ENCODE measurements at places on chromosomes 3 and 15.

DNA sequence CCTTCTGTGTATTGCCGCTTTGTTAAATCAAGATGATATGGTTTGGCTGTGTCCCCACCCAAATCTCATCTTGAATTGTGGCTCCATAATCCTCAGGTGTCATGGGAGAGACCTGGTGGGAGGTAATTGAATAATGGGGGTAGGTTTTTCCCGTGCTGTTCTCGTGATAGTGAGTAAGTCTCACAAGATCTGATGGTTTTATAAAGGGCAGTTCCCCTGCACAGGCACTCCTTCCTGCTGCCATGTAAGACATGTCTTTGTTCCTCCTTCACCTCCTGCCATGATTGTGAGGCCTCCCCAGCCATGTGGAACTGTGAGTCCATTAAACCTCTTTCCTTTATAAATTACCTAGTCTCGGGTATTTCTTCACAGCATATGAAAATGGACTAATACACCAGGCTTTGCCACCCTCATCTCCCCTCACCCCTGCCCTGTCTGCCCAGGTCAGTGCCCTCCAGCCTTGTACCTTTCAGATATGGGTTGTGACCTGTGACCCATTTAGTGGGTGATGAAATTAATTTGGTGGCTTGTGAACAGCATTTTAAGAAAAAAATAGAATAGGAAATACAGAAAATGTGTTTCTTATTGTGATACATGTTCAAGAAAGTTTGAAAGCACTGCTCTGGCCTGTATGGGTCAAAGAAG lies 56.1 kb upstream of the MCF2L2 start:
- H3K27me3 ChIP-seq, result no peaks in the 10 kb centered on the region
- H3K4me1 ChIP-seq, result peaks cover 13% of the 10 kb centered on the region
- no peaks in the 10 kb centered on the region for H3K36me3 ChIP-seq
- H3K27ac ChIP-seq, result no peak overlapping the region
- no peak overlapping the region for H3K4me3 ChIP-seq

DNA sequence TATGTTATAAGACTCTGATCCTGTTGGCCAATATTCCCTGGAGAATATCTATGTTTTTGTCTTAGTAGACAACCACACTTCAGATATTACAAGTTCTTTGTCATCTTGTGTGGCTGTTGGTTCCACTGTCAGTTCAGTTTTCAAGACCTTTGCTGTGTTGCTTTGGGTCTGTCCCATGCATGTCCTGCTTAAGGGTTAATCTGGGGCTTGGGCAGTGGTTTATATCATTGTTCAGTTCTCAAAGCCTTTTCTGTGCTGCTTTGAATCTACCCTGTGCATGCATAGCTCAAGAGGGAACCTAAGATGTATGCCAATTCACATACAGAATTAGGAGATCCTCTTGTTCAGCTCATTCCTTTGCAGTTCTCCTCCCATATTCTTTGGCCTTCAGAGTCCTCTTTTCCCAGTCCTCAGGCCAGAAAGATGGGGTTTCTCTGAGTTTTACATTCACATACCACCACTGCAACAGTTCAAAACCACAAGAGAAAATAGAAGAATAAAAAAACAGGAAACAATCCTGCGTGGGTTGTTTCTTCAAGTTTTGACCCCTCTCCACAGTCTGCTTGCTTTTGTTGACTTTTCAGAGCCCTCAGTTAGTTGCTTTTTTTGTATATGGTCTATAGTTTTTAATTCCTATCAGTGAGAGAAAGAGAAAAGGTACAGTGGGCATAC lies 21.6 kb downstream of the BUB1B start:
- H3K27ac ChIP-seq, result no peak overlapping the region
- DNase-seq, result no peak
- H3K4me3 ChIP-seq, result no peak overlapping the region
- peaks cover 6% of the 10 kb centered on the region for H3K36me3 ChIP-seq
- no peaks in the 10 kb centered on the region for H3K4me1 ChIP-seq

- no peaks in the 10 kb centered on the region for H3K4me1 ChIP-seq
- H3K4me3 ChIP-seq, result no peak overlapping the region
- no peak overlapping the region for H3K27ac ChIP-seq
- no peak for DNase-seq
- H3K36me3 ChIP-seq, result no peaks in the 10 kb centered on the region
Measured at GRCh38 chr15:33621141-33621540, 310.4 kb downstream of the RYR3 start.

GRCh38 chr3:122233101-122233952 lies 49.9 kb downstream of the CASR start:
- H3K27ac ChIP-seq, result no peak overlapping the region
- no peak overlapping the region for H3K4me3 ChIP-seq
- H3K27me3 ChIP-seq, result no peaks in the 10 kb centered on the region
- DNase-seq, result no peak

DNA sequence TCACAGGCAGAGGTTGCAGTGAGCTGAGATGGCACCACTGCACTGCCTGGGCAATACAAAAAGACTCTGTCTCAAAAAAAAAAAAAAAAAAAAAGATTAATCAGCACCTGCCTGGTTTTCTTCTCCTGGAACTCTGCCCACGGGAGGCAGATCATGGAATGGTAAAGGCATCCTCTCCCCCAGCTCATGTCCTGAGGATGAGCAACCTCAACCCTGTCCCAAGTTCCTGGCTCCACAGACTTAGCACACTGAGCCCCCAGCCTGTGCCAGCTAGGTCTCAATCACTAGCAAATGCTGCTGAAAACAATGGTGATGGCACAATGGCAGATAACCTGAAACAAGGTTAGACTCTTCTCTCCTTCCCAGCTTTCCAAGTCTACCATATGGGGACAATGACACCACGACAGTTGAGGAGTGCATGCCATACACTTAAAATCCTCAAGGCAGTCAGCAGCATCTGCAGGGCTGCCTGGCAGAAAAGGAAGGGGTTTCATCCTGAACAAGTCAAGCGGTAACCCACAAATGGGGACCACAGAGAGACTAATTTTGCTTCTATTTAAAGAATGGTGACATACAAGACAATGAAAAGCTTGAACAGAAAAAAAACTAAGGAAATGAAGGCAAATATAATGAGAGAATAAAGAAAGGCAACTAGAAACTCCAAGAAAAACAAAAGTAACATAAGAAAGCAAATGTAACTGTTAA lies 4.8 kb downstream of the CLN6 start:
- peaks cover 9% of the 10 kb centered on the region for H3K4me1 ChIP-seq
- H3K4me3 ChIP-seq, result no peak overlapping the region
- H3K36me3 ChIP-seq, result no peaks in the 10 kb centered on the region
- H3K27ac ChIP-seq, result no peak overlapping the region

GRCh38 chr15:60135961-60136360 lies 131.8 kb downstream of the FOXB1 start:
- no peak overlapping the region for H3K4me3 ChIP-seq
- no peaks in the 10 kb centered on the region for H3K36me3 ChIP-seq
- H3K4me1 ChIP-seq, result peaks cover 9% of the 10 kb centered on the region

DNA sequence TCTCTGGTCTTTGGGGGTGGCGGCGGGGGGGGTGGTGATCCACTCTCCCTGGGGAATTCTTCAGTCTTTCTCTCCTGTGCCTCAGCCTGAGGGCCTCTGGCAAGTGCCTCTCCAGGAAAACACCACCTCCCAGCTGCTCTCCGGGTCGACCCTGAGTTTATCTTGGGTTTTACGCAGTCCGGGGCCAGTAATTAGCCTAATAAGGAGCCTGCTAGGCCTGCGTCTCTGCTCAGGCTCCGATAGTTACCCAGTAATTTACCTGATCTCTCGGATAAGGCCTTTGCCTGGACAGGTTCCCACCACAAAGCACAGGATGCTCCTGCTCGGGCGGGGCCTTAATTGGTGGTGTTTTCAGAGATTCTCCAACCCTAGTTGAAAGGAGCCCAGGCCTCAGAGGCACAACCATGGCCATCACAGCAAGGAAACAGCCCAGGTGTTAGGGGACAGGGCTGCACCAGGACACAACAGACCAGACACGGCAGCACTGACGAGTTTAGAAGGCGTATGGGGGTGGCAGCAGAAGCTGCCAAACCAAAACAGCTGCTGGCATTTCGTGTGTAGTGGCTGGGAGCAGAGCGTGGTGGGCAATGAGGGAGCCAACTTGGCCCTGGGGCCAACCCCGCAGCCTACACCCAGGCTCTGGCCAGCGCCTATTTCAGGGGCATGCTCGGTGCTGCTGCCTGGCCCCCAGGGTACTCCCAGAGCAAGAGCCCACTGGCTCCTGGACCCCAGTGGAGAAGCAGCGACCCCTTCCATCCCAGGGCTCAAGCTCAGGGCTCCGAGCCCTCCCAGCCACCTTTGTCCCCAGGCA lies 71.4 kb downstream of the KLF13 start:
- no peak overlapping the region for H3K27ac ChIP-seq
- H3K27me3 ChIP-seq, result no peaks in the 10 kb centered on the region
- peaks cover 29% of the 10 kb centered on the region for H3K4me1 ChIP-seq
- no peak overlapping the region for H3K4me3 ChIP-seq
- no peaks in the 10 kb centered on the region for H3K36me3 ChIP-seq
- no peak for DNase-seq

GRCh38 chr15:70093481-70094319 lies 4.0 kb downstream of the TLE3 start:
- peaks cover 11% of the 10 kb centered on the region for H3K36me3 ChIP-seq
- no peak overlapping the region for H3K27ac ChIP-seq
- no peaks in the 10 kb centered on the region for H3K27me3 ChIP-seq
- no peak for DNase-seq

- H3K4me3 ChIP-seq, result no peak overlapping the region
- H3K4me1 ChIP-seq, result peaks cover 13% of the 10 kb centered on the region
- no peaks in the 10 kb centered on the region for H3K27me3 ChIP-seq
- peak overlapping the region; percentile 40 for H3K27ac ChIP-seq
- peaks cover 20% of the 10 kb centered on the region for H3K36me3 ChIP-seq
Measured at GRCh38 chr15:64430000-64430735, 30.2 kb upstream of the ZNF609 start.

DNA sequence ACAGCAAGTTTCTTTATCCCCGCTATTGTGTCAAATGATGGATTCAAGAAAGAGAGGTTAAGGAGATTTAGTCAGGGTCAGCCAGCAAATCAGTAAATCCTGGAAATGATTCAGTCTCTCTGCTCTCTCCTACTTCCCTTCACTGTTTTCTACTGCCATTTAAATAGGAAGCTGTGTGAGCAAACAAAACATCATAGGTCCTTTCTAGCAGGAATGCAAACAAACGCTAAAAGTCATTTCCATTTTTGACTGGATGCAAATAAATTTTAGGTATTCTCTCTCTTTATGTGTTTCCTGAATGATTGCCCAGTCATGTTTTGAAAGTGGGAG lies 299.4 kb upstream of the RORA start:
- H3K4me1 ChIP-seq, result no peaks in the 10 kb centered on the region
- no peak overlapping the region for H3K4me3 ChIP-seq
- DNase-seq, result no peak
- no peaks in the 10 kb centered on the region for H3K27me3 ChIP-seq
- H3K36me3 ChIP-seq, result no peaks in the 10 kb centered on the region

- H3K36me3 ChIP-seq, result no peaks in the 10 kb centered on the region
- DNase-seq, result no peak
- no peak overlapping the region for H3K27ac ChIP-seq
Measured at GRCh38 chr15:31216215-31216911, 110.3 kb upstream of the KLF13 start.

DNA sequence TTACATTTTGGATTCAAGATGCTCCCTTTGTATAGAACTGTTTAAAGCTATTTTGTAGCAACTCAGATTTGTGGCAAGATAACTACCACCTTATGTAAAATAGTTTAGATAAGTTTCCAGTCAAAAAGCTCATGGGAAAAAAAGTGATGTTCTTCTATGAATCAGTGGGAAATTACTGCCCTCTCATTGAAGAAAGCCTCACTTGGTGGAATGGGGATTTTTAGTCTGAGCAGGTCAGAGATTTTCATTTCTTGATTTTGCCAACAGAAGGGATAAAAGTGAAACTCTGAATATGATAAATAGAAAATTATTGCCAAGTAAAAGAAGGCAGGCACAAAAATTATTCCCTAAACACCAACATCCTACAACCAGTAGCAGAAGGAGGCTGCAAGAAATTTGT lies 25.8 kb upstream of the CSTA start:
- no peak overlapping the region for H3K27ac ChIP-seq
- H3K36me3 ChIP-seq, result no peaks in the 10 kb centered on the region
- no peak overlapping the region for H3K4me3 ChIP-seq

- DNase-seq, result no peak
- no peak overlapping the region for H3K27ac ChIP-seq
- no peak overlapping the region for H3K4me3 ChIP-seq
- peaks cover 17% of the 10 kb centered on the region for H3K4me1 ChIP-seq
- no peaks in the 10 kb centered on the region for H3K36me3 ChIP-seq
- no peaks in the 10 kb centered on the region for H3K27me3 ChIP-seq
Measured at GRCh38 chr15:80991421-80991820, 1.8 kb upstream of the MESD start.

- no peaks in the 10 kb centered on the region for H3K4me1 ChIP-seq
- no peaks in the 10 kb centered on the region for H3K27me3 ChIP-seq
- H3K4me3 ChIP-seq, result no peak overlapping the region
- no peak for DNase-seq
Measured at GRCh38 chr3:131250466-131250865, 131.1 kb upstream of the NUDT16 start.

GRCh38 chr3:140467104-140467577 lies 210.7 kb upstream of the TRIM42 start:
- peak; percentile 57 for DNase-seq
- peak overlapping the region; percentile 8 for H3K27ac ChIP-seq
- no peak overlapping the region for H3K4me3 ChIP-seq
- H3K36me3 ChIP-seq, result no peaks in the 10 kb centered on the region
- H3K4me1 ChIP-seq, result peaks cover 5% of the 10 kb centered on the region
- no peaks in the 10 kb centered on the region for H3K27me3 ChIP-seq

GRCh38 chr15:64581408-64581761 lies 121.0 kb downstream of the ZNF609 start:
- no peak for DNase-seq
- no peak overlapping the region for H3K4me3 ChIP-seq
- H3K27me3 ChIP-seq, result no peaks in the 10 kb centered on the region
- H3K27ac ChIP-seq, result no peak overlapping the region
- no peaks in the 10 kb centered on the region for H3K4me1 ChIP-seq

DNA sequence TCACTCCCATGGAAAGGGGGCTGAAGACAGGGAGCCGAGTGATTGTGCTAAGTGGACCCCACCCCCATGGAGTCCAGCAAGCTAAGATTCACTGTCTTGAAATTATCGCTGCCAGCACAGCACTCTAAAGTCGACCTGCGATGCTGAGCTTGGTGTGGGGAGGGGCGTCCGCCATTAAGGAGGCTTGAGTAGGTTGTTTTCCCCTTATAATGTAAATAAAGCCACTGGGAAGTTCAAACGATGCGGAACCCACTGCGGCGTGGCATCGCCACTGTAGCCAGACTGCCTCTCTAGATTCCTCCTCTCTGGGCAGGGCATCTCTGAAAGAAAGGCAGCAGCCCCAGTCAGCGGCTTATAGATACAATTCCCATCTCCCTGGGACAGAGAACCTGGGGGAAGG lies 10.9 kb upstream of the SRGAP3 start:
- H3K4me3 ChIP-seq, result no peak overlapping the region
- H3K36me3 ChIP-seq, result no peaks in the 10 kb centered on the region
- no peak for DNase-seq
- no peak overlapping the region for H3K27ac ChIP-seq

- no peaks in the 10 kb centered on the region for H3K27me3 ChIP-seq
- no peak for DNase-seq
- H3K4me1 ChIP-seq, result peaks cover 54% of the 10 kb centered on the region
- H3K36me3 ChIP-seq, result no peaks in the 10 kb centered on the region
- peak overlapping the region; percentile 81 for H3K4me3 ChIP-seq
Measured at GRCh38 chr15:64701482-64702184, 73.8 kb downstream of the RBPMS2 start.

GRCh38 chr3:148931574-148931973 lies 59.8 kb upstream of the GYG1 start:
- no peaks in the 10 kb centered on the region for H3K36me3 ChIP-seq
- no peaks in the 10 kb centered on the region for H3K27me3 ChIP-seq
- H3K4me1 ChIP-seq, result peaks cover 3% of the 10 kb centered on the region
- H3K4me3 ChIP-seq, result no peak overlapping the region

Measured in astrocyte (in vitro differentiated cells and primary cell).